ENCODE measurements at places on chromosomes 5 and 9.

- DNase-seq = no peak
These were observed 61.4 kb upstream of the RANBP3L start for GRCh38 chr5:36363101-36363500.

DNA sequence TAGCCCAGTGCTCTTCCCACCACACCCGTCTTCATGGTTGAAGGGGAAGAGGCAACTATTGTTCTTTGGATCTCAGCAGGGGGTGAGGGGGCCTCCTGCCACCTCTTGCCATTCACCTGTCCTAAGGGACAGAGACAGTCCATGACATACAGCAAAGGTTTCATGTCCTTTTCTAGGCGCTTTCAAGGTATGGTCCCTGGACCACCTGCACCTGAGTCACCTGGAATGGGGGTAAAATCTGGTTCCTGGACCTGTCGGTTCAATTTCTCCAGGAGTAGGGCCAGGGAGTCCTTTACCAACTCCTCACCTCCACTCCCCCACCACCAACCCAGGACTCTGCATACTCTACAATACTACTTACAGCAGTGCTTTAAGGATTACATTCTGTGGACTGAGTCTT lies 33.5 kb upstream of the SAP30L start:
- DNase-seq = no peak

DNA sequence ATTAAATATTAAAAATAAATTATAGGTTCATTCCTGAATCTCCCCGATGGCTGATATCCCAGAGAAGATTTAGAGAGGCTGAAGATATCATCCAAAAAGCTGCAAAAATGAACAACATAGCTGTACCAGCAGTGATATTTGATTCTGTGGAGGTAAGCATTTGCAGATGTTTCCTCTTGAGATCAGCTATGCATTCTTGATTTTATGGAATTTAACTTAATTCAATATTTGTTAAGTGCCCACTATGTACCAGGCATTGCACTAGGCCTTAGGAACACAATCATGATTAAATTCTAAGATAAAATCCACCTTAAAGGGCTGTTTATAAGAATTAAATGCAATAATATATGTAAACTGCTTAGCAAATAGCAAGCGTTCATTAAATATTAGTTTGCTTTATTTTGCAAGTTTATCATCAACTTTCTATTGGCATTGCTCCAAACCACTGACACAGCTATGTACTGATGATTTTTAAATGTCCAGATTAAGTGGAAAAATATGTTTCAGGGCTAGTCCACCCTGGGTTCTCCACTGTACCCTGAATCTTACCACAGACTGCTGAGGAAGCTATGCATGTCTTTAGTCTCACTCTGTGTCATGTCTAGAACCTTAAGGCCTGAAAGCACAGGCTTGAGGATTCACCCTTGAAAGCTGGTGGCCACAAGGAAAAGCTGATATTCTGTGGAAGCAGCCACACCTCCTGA lies 33.2 kb downstream of the SLC22A4 start:
- DNase-seq = no peak

GRCh38 chr5:168114444-168115017 lies 176.9 kb upstream of the WWC1 start:
- peak; percentile 50 for DNase-seq

- no peak for DNase-seq
These were observed 2.5 kb downstream of the CENPP start for GRCh38 chr9:92328225-92328624.

GRCh38 chr9:113535756-113536155 lies 72.2 kb downstream of the RGS3 start:
- DNase-seq = no peak

- DNase-seq = no peak
These were observed 207.1 kb downstream of the SGCD start for GRCh38 chr5:156534085-156534484.

- DNase-seq = no peak
These were observed 247.2 kb downstream of the DENND1A start for GRCh38 chr9:123682746-123683145.

GRCh38 chr9:1008216-1008615 lies 31.8 kb downstream of the DMRT3 start:
- no peak for DNase-seq

DNA sequence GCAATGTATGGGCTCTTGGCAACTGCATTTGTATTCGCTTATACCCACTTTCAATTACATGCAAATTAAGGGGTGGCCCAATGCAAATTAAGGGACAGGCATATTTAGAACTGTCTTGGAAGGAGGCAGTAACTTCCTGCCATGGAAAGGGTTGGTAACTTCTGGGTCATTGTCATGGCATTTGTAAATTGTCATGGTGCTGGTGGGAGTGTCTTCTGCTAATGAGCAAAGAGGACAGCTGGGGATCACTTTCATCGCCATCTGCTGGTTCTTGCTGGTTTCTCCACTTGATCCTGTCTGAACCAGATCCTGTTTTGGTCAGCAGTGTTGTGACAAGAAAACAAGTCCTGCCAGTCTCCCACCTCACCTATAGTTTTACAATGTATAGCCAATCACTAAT lies 23.3 kb upstream of the UGT3A2 start:
- peak; percentile 47 for DNase-seq

DNA sequence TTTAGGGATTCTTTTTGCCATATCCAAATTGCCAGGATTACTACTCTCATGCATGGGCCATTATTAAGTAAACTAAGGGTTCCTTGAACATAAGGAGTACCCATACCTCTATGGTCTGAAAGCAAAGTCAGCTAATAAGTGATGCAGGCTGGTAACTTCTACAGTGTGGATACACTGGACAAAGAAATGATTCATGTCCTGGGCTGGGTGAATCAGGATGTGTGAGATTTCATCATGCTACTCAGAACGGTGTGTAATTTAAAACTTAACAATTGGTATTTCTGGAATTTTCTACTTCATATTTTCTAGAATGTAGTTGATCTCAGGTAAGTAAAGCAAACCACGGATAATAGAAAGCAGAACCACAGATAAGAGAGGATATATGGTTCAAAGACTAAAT lies 428.8 kb downstream of the CHSY3 start:
- no peak for DNase-seq

- DNase-seq = no peak
These were observed 632 bp upstream of the PRKAA1 start for GRCh38 chr5:40798801-40799210.

DNA sequence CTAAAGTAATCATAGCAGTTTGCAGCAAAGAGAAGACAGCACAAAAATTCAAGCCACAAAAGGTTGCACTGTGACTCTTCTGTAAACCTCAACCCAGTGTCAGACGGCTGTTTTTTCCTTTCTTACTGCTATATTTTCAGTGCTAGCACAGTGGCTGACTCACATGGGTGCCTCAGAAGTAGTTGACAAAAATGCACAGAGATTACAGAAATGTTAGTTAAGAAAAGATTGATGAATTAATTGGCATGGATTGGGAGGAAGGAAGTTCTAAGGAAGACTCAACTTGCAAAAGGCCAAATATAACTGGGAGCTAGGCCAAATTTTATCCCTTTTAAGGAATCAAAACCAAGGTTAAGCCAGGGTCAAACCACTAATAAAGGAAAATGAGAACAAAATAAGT lies 43.7 kb upstream of the ITGA1 start:
- DNase-seq = no peak

- no peak for DNase-seq
These were observed 419.5 kb upstream of the TLE4 start for GRCh38 chr9:79152306-79152705.

DNA sequence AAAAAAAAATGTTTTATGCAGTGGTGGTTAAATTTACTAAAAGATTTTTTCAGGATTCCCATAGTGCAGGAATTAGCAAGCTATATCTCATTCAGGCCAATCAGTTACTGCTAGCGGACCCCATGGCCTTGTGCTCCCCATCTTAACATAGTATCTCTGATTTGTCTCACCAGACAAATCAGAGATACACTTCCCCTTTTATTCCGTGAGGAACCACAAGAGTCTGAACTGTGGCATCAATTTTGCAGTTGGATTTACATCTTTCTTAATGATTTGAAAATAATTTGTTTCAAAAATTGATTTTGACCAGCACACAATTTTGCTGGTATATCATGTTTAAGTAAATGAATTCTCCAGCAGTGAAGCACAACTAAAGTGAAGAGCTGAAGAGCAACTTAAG lies 17.9 kb downstream of the ITGA1 start:
- no peak for DNase-seq

DNA sequence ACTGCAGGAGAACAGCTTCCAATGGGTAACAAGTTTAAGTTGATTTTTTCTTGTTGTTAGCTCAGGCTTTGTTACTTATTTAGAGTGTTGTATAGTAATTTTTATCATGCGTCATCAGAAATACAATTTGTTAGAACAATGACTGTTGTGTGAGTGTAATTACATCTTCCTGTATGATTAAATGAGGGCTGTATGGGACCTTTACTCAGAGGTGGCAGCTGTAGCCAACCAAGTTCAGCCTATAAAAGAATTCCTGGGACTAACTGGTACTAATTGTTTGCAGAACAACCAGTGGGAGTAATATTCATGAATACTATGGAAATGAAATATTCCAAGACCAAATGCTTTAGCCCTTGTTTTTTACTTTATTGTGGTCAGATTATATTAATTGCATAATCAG lies 30.8 kb upstream of the TJP2 start:
- DNase-seq = no peak

DNA sequence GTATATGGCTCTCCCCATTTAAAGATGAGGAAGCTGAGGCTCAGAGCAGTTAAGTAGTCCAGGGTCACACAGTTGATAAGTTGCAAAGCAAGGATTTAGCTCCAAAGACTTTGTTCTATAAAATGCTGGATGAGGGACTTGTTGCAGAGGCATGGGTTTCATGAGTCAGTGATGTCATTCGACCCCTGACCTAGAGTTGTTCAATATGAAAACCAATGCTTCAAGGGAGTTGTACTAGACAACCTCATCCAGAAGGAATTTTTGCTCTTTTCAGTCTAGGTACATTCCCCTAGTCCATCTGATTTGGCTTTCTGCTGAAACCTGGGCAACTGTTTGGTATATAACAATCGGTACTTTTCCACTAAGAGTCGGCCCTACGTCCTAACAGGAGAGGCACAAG lies 550.4 kb downstream of the EBF1 start:
- DNase-seq = no peak

- DNase-seq = no peak
These were observed 69.8 kb downstream of the WDR70 start for GRCh38 chr5:37448941-37449340.

GRCh38 chr9:109787735-109788134 lies 7.7 kb downstream of the PALM2AKAP2 start:
- no peak for DNase-seq

- no peak for DNase-seq
These were observed 151.0 kb upstream of the RFX3 start for GRCh38 chr9:3676766-3677165.

- no peak for DNase-seq
These were observed 68.6 kb upstream of the SLC27A6 start for GRCh38 chr5:128896675-128897074.

DNA sequence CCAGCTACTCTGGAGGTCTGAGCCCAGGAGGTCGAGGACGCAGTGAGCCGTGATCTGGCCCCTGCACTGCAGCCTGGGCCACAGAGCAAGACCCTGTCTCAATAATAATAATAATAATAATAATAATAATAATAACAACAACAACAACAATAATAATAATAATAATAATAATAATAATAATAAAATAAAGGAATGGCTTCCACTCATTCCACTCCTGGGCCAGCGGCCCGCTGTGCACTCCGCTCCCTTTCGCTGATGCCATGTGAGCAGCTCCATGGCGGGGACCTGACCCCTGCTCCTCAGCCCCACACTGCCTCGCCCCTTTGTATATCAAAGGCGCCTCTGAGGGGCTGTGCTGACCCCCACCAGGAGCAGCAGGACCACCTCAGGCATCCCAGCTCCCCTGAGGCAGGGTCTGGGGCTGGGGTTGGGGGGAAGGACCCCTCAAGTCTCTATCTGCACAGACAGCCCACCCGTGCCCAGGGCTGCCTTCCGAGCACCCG lies 20.0 kb downstream of the GBGT1 start:
- no peak for DNase-seq

DNA sequence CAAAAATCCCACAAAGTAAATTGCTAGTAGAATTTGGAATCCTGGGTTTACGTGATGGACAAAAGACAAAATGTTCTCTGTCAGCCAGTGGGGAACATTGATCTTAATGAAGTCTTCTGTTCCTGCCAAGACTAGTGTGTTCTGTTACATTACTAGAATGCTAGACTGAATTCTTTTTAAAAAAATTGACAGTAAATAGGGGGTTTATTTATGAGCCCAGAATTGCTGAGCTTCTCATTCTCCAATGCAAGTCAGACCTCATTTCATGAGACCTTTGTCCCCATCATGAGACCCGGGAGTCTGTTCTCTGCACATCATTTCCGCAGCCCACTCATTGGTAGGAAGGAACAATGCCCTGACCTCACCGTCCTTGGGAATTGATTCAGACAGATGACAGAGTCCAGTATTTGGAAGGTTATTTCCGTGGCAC lies 173.8 kb upstream of the OTULINL start:
- DNase-seq = no peak

GRCh38 chr5:144421411-144421810 lies 250.7 kb downstream of the KCTD16 start:
- DNase-seq = no peak

DNA sequence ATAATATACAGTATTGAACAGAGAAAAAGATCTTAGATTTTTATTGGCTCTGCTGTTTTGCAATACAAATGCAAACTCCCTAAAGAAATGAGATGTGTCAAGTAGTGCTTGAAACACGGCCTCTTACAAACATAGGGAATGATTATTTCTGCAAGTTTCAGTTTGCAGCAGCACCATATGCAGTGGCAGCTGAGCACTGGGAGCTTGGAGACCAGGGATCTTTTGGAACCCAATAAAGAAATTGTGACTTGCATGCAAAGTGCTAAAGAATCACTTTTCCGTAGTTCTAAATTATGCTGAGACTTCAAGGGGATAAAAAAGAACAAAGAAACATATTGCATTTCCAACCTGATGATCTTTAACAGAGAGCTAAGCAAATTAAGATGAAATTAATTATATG lies 674.6 kb upstream of the ZNF608 start:
- DNase-seq = no peak

DNA sequence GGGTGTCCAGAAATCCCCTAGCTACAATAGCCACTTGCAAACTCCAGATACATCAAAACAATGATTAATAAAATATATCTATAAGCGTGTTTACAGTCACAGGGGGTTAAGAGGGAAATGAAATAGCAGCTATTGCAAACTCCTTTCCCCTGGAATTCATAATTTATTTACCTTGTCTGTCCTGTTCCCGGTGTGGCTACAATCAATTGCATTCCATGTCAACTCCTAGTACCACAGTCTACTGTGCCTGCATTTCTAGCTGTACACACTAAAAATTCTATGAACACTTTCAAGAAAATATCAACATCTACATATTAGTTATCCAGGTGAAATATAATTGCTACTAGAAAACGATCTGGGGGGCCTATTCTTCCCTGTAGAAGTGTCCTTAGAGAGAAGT lies 217.6 kb downstream of the ELAVL2 start:
- DNase-seq = no peak

- no peak for DNase-seq
These were observed 1076.5 kb upstream of the ARRDC3 start for GRCh38 chr5:92459654-92460053.

GRCh38 chr9:103816146-103816545 lies 278.0 kb upstream of the SMC2 start:
- DNase-seq = no peak
